Activated CD4-positive, alpha-beta T cell treated with anti-CD3 and anti-CD28 coated beads for 36 hours (primary cell): ENCODE measurements at places on chromosomes 3 and 15. TPM values are rescaled to one million over a fixed set of nuclear protein-coding genes. Genes with fewer than 3 reads are reported as not detected.

Gene CATSPER2
- total RNA-seq: 2.2 TPM

Gene CFAP100
- not detected for total RNA-seq

Gene MYH15
- total RNA-seq: 0.58 TPM

Gene PROK2
- 0.32 TPM for total RNA-seq

Gene ZNF80
- 0.23 TPM for total RNA-seq

Gene ARPIN
- total RNA-seq: not detected

Gene SI
- not detected for total RNA-seq

Gene GOLGA6L10
- 1.6 TPM for total RNA-seq

Gene LRRC3B
- not detected for total RNA-seq

DNA sequence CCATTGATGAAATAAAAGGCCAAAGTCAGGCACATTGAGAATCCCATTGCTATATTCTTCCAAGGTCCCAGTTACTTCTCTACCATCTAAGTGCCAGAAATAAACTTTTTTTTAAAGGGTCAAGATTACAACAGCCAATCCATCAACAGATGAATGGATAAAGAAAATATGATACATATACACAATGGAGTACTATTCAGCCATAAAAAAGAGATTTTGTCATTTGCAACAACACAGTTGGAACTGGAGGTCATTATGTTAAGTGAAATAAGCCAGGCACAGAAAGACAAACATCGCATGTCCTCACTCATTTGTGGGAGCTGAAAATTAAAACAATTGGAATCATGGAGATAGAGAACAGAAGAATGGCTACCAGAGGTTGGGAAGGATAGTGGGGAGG lies 25.5 kb downstream of the ULK4 start:
- peaks cover 9% of the 10 kb centered on the region for H3K36me3 ChIP-seq
- DNase-seq: no peak
- no peak overlapping the region for H3K27ac ChIP-seq
- H3K4me1 ChIP-seq: no peaks in the 10 kb centered on the region
- no peak overlapping the region for H3K4me3 ChIP-seq

DNA sequence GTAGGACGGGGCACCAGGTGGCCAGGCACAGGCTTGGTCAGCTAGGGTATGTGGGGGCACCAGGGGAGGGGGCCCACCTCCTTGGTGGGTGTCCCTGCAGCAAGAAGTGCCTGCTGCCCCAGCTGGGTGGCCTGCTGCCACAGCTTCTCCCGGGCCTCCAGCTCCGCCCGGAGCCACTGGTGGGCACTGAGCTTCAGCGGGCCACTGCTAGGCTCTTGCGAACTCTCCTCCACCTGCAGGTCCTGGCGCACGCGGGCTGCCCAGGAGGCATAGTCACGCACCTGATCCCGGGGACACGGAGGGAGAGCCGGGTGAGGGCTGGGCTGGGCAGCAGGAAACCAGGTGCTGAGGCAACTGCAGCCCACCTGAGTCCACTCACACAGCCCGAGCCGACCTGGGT lies 25.5 kb downstream of the SPTBN5 start:
- no peaks in the 10 kb centered on the region for H3K36me3 ChIP-seq
- H3K4me1 ChIP-seq: peaks cover 9% of the 10 kb centered on the region
- no peak overlapping the region for H3K4me3 ChIP-seq
- DNase-seq: no peak

DNA sequence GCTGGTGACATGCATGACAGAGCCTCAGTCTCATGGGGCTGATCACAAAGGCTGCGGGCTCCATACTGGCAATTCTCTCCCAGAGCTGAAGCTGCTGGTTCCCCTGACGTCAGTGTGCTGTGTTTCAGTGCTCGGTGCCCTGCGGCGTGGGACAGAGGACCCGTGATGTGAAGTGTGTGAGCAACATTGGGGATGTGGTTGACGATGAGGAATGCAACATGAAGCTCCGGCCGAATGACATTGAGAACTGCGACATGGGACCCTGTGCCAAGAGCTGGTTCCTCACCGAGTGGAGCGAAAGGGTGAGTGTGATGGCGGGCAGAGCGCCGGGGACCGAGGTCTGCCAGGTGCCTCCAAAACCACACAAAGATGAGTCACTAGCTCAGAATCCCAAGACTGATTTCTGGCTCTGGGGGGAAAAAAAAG lies 62.0 kb upstream of the NR2E3 start:
- no peak overlapping the region for H3K4me3 ChIP-seq
- H3K36me3 ChIP-seq: no peaks in the 10 kb centered on the region
- H3K27ac ChIP-seq: no peak overlapping the region
- no peak for DNase-seq
- no peaks in the 10 kb centered on the region for H3K4me1 ChIP-seq

GRCh38 chr3:171428321-171428787 lies 31.9 kb downstream of the TNIK start:
- no peak overlapping the region for H3K27ac ChIP-seq
- peaks cover 7% of the 10 kb centered on the region for H3K36me3 ChIP-seq
- no peak for DNase-seq
- H3K4me3 ChIP-seq: no peak overlapping the region
- H3K4me1 ChIP-seq: peaks cover 12% of the 10 kb centered on the region

DNA sequence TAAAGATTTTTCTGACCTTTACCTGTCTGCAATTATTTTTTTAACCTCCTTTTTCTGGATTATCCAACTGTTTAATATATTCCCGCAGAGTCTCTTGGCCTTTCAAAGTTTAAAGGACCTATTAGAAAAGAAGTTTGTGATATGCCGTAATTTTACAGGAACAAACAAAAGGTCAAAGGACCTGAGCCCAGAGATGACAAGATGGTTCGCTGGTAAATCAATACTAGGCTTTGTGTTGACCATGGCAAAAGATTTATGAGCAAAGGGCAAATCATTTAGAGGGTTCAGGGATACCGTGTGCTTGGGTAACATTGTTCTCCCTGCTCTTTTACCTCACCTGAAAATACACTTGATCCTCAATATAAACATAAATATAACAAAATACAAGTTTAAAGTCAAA lies 923.5 kb downstream of the ROBO1 start:
- no peaks in the 10 kb centered on the region for H3K27me3 ChIP-seq
- H3K4me3 ChIP-seq: no peak overlapping the region
- H3K27ac ChIP-seq: no peak overlapping the region

DNA sequence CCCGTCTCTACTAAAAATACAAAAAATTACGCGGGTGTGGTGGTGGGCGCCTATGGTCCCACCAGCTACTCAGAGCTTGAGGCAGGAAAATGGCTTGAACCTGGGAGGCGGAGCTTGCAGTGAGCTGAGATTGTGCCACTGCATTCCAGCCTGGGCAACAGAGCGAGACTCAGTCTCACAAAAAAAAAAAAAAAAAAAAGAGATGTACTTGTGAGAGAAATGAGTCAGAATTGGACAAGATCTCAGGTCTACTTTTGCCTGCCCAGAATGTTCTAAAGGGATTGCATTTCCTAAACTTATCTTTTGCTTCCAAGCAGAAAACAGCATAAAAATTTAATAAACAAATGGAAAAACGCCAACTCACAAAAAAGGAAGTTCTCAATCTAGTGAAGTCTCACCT lies 167.5 kb downstream of the NR2F2 start:
- H3K4me3 ChIP-seq: no peak overlapping the region
- H3K4me1 ChIP-seq: no peaks in the 10 kb centered on the region
- H3K27me3 ChIP-seq: peaks cover 3% of the 10 kb centered on the region
- no peaks in the 10 kb centered on the region for H3K36me3 ChIP-seq

- H3K27me3 ChIP-seq: no peaks in the 10 kb centered on the region
- no peak overlapping the region for H3K27ac ChIP-seq
- DNase-seq: no peak
- H3K4me3 ChIP-seq: no peak overlapping the region
- peaks cover 13% of the 10 kb centered on the region for H3K36me3 ChIP-seq
Observed at GRCh38 chr3:138253609-138254008, 66.5 kb downstream of the ARMC8 start.

- H3K4me3 ChIP-seq: no peak overlapping the region
- no peaks in the 10 kb centered on the region for H3K36me3 ChIP-seq
- no peaks in the 10 kb centered on the region for H3K4me1 ChIP-seq
- H3K27ac ChIP-seq: no peak overlapping the region
- no peak for DNase-seq
Observed at GRCh38 chr3:118587037-118587741, 447.5 kb downstream of the IGSF11 start.

DNA sequence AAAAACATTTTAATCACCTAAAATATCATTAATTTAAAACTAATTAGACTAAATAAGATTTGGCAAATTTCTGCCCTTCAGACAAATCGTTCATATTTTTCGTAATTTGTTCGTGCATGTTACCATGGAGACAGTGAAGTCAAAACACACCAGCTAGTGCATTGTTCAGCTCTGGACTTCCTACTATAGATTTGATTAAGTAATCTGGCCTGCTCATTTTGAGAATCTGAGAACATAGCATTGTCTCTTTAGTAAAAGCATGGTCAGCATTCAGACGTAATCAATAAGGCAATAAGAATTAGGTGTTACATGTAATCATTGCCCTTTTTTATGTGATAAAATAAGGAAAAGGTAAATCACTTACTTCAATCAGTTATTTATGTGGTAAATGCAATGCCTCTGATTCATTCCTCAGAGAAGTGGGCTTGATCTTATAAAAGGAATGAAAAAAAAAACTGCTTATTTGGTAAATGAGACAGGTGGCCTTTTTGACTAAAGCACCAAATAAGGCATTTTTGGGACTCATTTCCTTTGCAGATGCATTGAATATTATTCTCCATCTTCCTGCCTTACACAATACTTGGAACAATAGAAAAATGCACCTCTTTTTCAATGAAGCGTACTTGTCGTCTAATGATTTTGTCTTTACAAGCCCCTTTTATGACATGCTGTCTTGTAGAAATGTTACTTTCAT lies 84.5 kb upstream of the FNDC3B start:
- no peak overlapping the region for H3K27ac ChIP-seq
- H3K4me1 ChIP-seq: peaks cover 2% of the 10 kb centered on the region
- no peak overlapping the region for H3K4me3 ChIP-seq
- H3K36me3 ChIP-seq: no peaks in the 10 kb centered on the region
- H3K27me3 ChIP-seq: peaks cover 4% of the 10 kb centered on the region

- no peaks in the 10 kb centered on the region for H3K36me3 ChIP-seq
- H3K4me1 ChIP-seq: peaks cover 10% of the 10 kb centered on the region
- H3K4me3 ChIP-seq: no peak overlapping the region
- DNase-seq: peak; percentile 55
Observed at GRCh38 chr3:196159952-196160804, 51.0 kb downstream of the ZDHHC19 start.

DNA sequence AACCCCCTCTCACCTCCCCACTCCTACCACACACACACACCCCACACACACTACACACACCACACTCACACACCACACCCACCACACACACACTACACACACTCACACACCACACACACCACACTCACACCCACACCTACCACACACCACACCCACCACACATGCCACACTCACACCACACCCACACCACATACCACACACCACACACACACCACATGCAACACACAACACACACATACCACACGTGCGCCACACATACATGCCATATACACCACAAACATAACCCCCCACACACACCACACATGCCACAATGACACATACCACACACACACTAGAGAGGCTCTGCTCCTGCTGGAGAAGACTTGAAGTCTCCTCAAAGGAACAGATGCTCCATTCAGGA lies 5.9 kb upstream of the ITPKA start:
- DNase-seq: peak; percentile 56
- H3K27me3 ChIP-seq: peaks cover 21% of the 10 kb centered on the region
- H3K4me3 ChIP-seq: peak overlapping the region; percentile 41
- peaks cover 49% of the 10 kb centered on the region for H3K4me1 ChIP-seq
- H3K36me3 ChIP-seq: peaks cover 2% of the 10 kb centered on the region

DNA sequence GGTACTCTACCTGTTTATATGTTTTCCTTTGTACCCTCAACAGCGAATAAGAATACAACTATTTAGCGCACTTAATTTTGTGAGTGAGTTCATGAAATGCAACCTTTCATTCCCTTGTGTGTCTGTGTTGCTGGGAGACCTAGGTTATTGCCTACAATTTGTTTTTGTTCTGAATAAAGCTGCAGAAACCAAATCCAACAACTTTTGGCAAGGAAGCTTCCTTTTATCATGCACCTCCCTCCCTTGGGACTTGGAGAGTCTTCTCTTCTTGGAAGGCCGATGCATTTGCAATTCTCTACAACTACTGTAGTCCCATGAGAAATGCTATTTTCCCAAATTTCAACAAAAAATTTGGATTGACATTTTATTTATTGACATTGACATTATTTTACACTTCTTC lies 1002.4 kb upstream of the CADM2 start:
- no peaks in the 10 kb centered on the region for H3K4me1 ChIP-seq
- no peak overlapping the region for H3K4me3 ChIP-seq
- no peaks in the 10 kb centered on the region for H3K36me3 ChIP-seq
- no peak for DNase-seq
- no peaks in the 10 kb centered on the region for H3K27me3 ChIP-seq

GRCh38 chr3:106282943-106283342 lies 414.1 kb upstream of the CBLB start:
- no peak overlapping the region for H3K4me3 ChIP-seq
- DNase-seq: no peak
- H3K36me3 ChIP-seq: no peaks in the 10 kb centered on the region

DNA sequence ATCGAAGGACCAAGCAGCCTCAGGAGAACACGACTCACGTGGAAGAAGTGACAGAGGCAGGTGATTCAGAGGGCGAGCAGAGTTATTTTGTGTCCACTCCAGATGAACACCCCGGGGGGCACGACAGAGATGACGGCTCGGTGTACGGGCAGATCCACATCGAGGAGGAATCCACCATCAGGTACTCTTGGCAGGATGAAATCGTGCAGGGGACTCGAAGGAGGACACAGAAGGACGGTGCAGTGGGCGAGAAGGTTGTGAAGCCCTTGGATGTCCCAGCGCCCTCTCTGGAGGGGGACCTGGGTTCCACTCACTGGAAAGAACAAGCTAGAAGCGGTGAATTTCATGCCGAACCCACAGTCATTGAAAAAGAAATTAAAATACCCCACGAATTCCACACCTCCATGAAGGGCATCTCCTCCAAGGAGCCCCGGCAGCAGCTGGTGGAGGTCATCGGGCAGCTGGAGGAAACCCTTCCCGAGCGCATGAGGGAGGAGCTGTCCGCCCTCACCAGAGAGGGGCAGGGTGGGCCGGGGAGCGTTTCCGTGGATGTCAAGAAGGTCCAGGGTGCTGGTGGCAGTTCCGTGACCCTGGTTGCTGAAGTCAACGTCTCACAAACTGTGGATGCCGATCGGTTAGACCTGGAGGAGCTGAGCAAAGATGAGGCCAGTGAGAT lies 26.0 kb downstream of the SYNM start:
- DNase-seq: no peak
- no peaks in the 10 kb centered on the region for H3K36me3 ChIP-seq
- H3K27me3 ChIP-seq: no peaks in the 10 kb centered on the region
- no peak overlapping the region for H3K27ac ChIP-seq
- H3K4me3 ChIP-seq: no peak overlapping the region

DNA sequence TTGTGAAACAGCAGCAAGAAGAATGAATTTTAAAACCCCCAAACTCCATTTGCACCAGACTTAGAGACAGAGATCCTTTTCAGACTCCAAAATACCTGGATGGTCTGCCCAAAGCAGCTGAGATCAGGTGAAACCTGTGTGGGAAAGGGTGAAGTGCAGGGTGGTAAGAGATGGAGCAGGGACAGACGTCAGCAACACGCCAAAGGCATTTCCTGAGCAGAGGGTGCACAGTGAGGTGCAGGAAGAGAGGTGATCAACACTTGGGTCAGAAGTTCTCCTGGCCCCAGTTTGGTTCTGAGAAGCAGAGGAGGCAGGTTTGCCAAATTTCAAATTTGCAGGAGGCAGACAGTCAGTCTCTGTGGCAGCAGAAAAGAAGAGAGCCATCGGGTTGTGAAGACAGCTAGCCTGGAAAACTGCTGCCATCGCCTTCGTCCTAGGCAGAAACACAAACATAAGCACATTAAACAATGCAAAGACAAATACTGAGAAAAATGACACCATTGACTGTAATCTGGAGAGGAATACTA lies 9.8 kb downstream of the CCR4 start:
- peak overlapping the region; percentile 8 for H3K4me3 ChIP-seq
- peak overlapping the region; percentile 97 for H3K27ac ChIP-seq
- peak; percentile 49 for DNase-seq
- peaks cover 45% of the 10 kb centered on the region for H3K36me3 ChIP-seq
- peaks cover 76% of the 10 kb centered on the region for H3K4me1 ChIP-seq
